GM23248 (cell line): ENCODE measurements at places on chromosomes 7 and 10. TPM values are rescaled to one million over a fixed set of nuclear protein-coding genes. Genes with fewer than 3 reads are reported as not detected.

DNA sequence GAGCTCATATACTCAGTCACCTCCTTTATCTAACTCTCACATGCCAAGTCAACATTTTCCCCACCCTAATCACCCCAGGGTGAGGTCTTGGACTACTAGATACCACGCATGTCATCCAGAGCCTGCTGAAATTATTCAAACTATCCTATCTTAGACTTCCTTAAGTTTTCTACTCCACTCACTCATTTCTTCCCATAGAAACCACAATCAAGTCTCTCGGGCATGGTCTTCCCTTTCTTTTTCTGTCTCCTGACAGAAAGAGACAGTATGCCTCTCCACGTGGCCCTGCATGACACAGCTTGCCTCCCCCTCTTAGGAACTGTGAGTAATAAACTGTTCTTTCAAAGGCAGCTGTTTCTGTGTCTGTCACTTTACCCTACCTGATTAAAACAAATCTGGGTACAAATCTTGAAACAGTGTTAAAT is 29.4 kb downstream of the TAS2R41 start:
- H3K4me1 ChIP-seq, result no peaks in the 10 kb centered on the region
- no peak for DNase-seq
- no peak overlapping the region for H3K27ac ChIP-seq
- no peaks in the 10 kb centered on the region for H3K36me3 ChIP-seq
- no peaks in the 10 kb centered on the region for H3K27me3 ChIP-seq
- H3K4me3 ChIP-seq, result no peak overlapping the region

DNA sequence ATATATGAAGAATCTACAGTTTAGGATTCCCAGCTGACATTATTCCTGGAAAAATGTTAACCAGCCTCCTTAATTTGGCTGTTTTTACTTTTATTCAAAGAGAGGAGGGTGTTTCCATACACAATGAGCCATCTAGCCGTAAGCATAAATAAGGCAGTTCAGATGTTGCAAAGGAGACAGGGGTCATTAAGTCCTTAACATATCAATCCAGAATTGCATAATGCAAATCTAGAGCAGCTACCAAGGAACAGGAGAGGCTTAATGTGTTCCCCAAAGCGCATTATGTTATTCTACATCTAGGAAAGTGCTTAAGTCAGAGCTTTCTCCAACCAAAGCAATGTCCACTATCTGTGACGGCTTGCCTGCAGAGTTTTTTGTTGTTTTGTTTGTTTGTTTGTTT is 32.4 kb upstream of the TCF7L2 start:
- no peak overlapping the region for H3K4me3 ChIP-seq
- H3K36me3 ChIP-seq, result no peaks in the 10 kb centered on the region
- peaks cover 17% of the 10 kb centered on the region for H3K4me1 ChIP-seq

DNA sequence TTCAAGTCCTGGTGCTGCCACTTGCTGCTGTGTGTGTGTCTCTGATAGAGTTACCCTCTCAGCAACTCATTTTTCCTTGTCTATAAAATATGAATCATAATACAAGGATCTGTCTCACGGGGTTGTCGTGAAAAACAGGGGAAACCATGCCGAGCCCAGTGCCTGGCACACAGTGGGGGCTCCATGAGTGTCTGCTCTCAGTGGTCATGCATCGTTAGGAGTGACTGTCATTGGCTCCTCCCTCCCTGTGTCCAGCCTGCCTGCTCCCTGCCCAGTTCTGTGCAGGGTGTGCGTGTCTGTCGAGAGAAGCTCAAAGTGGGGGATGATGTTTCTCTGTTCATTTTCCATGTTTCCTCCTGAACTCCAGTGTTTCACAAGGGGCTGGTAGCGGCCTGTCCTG is 83.6 kb upstream of the LRRC4 start:
- no peak overlapping the region for H3K4me3 ChIP-seq
- H3K4me1 ChIP-seq, result no peaks in the 10 kb centered on the region
- no peak overlapping the region for H3K27ac ChIP-seq

GRCh38 chr7:140317999-140318398 is 80.3 kb downstream of the SLC37A3 start:
- H3K27ac ChIP-seq, result no peak overlapping the region
- H3K27me3 ChIP-seq, result no peaks in the 10 kb centered on the region
- H3K4me1 ChIP-seq, result peaks cover 31% of the 10 kb centered on the region
- H3K36me3 ChIP-seq, result no peaks in the 10 kb centered on the region

The LRWD1 gene
- 18.3 and 21.8 TPM in 2 replicates for total RNA-seq

DNA sequence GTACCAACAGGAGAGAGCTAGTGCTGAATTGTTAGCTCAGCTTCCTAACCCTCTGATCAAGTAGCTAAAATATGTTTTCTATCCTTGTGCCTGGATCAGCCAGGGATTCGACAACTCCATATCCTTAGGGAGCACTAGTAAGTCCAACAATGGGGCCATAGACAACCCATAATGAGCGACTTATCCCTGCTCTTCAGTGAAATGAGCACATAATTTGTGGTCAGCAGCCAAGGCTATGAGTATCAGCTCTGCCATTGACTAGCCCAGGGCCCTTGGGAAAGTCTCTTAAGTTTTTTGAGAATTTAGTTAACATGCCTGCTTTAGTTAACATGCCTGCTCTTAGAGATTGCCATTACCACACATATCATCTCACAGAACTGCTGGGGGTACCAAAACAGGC is 39.3 kb downstream of the COL1A2 start:
- peak overlapping the region; percentile 100 for H3K27ac ChIP-seq
- DNase-seq, result peak; percentile 83
- no peak overlapping the region for H3K4me3 ChIP-seq
- H3K4me1 ChIP-seq, result peaks cover 5% of the 10 kb centered on the region; the same call in 1 of the 2 replicates

GRCh38 chr10:116889066-116889465 is 39.8 kb downstream of the ENO4 start:
- no peak for DNase-seq
- H3K4me3 ChIP-seq, result no peak overlapping the region
- H3K4me1 ChIP-seq, result peaks cover 7% of the 10 kb centered on the region
- no peak overlapping the region for H3K27ac ChIP-seq
- H3K27me3 ChIP-seq, result no peaks in the 10 kb centered on the region

- no peaks in the 10 kb centered on the region for H3K27me3 ChIP-seq
- H3K4me1 ChIP-seq, result 0 out of 2 replicates have a peak, but pooled peaks cover 8% of the 10 kb centered on the region
- H3K27ac ChIP-seq, result no peak overlapping the region
- no peaks in the 10 kb centered on the region for H3K36me3 ChIP-seq
Observed at GRCh38 chr7:18941207-18941606, 176.2 kb downstream of the TWIST1 start.

- no peaks in the 10 kb centered on the region for H3K27me3 ChIP-seq
- H3K27ac ChIP-seq, result no peak overlapping the region
- no peak overlapping the region for H3K4me3 ChIP-seq
- no peaks in the 10 kb centered on the region for H3K4me1 ChIP-seq
- DNase-seq, result no peak
Observed at GRCh38 chr7:118794419-118794818, 569.9 kb downstream of the ANKRD7 start.
